ENCODE measurements at places on chromosomes 2 and 18.

GRCh38 chr2:237717366-237718276, 81.0 kb upstream of the RBM44 start:
- DNase-seq: no peak

GRCh38 chr2:125207431-125207830, 1182.3 kb downstream of the CNTNAP5 start:
- no peak for DNase-seq

DNA sequence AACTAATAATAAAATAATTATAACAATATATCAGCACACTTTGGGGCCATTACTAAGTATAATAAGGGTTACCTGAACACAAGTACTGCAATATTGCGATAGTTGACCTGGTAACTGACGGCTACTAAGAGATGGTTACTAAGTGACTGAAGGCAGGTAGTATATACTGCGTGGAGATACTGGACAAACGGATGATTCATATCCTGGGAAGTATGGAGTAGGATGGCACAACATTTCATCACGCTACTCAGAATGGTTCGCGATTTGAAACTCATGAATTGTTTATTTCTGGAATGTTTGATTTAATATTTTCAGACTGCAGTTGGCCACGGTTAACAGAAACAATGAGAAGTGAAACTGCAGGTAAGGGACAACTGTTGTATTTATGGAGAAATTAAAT, 39.5 kb upstream of the FLACC1 start:
- peak; percentile 27 for DNase-seq

DNA sequence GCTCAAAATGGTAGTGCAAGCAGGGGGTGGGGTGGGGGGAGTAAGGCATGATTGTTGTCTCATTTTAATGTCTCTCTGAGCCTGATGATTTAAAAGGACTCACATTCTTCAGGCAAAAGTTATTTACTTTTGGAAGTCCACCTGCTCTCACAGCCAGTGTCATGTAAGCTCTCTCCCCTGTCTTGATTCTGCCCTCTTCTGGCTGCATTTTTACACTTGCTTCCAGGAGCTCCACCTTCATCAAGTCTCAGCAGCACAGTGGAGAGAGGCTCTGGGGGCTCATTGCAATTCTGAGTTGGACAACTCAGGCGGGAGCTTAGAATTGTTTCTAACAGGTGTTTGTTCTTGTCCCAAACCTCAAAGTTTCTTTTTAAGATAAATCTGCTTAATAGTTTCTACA, 39.2 kb downstream of the GNAL start:
- peak; percentile 8 for DNase-seq

- no peak for DNase-seq
Observed at GRCh38 chr2:133490411-133490980, 77.8 kb downstream of the NCKAP5 start.

GRCh38 chr2:6644261-6644660, 221.4 kb downstream of the CMPK2 start:
- no peak for DNase-seq

DNA sequence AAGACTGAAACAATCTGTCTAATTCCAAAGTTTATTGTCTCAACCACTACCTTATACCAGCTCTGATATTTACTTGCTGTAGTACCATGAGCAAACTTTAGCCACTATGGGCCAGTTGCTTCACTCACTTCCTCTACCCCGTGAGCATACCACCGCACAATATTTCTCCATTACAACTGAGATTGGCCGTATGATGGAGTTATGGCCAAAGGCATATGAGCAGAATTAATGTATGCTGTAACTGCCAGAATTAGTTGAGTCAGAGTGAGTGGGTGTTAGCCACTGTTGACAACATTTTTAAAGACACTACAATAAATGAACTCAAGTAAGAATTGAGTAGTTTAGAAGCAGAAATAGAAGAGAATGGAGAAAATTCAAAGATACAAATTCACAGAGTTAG, 69.7 kb downstream of the LRATD1 start:
- DNase-seq: no peak

DNA sequence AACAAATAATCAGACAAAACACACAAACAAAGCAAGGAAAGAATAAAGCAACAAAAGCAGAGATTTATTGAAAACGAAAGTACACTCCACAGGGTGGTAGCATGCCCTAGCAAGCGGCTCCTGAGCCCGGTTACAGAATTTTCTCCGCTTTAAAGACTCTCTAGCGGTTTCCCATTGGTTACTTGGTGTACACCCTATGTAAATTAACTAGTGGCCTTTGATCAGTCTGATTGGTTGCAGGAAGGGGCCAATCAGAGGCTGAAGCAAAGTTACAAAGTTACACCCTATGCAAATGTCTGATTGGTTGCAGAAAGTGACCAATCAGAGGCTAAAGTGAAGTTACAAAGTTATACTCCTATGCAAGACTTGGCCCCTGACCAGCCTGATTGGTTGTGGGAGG, 242.9 kb downstream of the LDLRAD4 start:
- DNase-seq: no peak

GRCh38 chr2:181165199-181165868, 184.9 kb downstream of the UBE2E3 start:
- DNase-seq: no peak

DNA sequence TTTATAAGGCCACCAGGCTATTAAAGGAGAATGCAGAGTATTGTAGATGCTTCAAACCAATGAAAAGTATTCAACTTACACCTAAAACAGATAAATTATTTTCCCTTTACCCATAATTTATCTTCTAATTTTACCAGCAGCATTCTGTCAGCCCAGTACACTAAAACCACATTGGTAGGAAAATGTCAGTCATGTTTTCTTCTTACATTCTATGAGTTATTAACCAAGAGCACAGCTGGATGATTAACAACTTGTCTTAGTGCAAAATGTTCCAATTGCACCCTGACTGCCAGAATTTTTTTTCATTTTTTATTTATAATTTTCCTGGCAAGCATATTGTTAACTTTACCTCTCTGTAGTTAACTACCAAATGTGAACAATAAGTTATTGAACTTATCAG, 79.0 kb upstream of the WDR75 start:
- no peak for DNase-seq

DNA sequence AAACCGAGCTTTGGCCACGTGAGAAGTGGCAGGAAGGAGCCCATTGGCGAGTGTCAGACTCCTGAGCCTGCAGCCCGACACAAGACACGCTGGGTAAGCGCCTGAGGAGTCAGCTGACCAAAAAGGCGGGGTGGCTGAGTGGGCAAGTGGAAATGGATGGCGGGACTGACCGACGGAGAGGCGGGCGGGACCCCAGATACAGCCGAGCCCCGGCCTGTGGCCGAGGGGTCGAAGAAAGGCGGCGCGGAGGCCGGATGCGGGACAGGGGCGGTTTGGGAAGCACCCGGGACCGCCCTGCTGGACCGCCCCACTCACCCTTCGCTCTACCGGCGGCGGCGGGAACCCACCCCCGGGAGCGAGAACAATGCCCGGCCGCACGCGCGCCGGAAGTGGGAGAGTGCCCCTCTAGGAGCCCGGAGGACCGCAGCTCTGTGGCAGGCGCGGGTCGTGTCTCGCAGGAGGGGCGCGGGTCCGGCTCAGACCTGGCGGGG, 22.8 kb downstream of the ZSCAN30 start:
- no peak for DNase-seq

- DNase-seq: no peak
Observed at GRCh38 chr2:113940891-113941290, 51.0 kb downstream of the ACTR3 start.
